Right renal pelvis (tissue), 4 donors: ENCODE measurements at places on chromosomes 16 and 17.

GRCh38 chr17:44585315-44585714 lies 28.0 kb downstream of the FZD2 start:
- no peak for DNase-seq

GRCh38 chr17:74417178-74418045 lies 14.5 kb upstream of the GPRC5C start:
- no peak for DNase-seq

DNA sequence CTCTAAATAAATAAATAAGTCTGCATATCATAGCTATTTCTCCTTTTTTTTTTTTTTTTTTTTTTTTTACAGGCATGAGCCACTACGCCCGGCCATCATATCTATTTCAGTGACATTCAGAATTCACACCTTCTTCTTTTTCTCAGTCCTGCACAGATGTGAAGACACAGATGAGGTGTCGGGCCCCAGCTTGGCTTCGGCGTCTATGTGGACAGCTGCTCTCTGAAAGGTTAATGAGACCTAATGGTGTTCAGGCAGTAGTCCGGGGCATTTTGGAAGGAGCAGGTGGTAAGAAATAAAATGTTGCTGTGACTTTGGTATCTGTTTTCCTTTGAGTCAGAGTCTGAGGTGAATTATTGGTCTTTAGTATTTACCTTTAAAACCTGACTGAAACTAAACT lies 23.6 kb downstream of the TANGO6 start:
- DNase-seq = no peak

GRCh38 chr17:29596811-29597210 lies 3.9 kb downstream of the ANKRD13B start:
- DNase-seq = no peak

GRCh38 chr17:78337244-78338109 lies 22.4 kb downstream of the SOCS3 start:
- DNase-seq = no peak

DNA sequence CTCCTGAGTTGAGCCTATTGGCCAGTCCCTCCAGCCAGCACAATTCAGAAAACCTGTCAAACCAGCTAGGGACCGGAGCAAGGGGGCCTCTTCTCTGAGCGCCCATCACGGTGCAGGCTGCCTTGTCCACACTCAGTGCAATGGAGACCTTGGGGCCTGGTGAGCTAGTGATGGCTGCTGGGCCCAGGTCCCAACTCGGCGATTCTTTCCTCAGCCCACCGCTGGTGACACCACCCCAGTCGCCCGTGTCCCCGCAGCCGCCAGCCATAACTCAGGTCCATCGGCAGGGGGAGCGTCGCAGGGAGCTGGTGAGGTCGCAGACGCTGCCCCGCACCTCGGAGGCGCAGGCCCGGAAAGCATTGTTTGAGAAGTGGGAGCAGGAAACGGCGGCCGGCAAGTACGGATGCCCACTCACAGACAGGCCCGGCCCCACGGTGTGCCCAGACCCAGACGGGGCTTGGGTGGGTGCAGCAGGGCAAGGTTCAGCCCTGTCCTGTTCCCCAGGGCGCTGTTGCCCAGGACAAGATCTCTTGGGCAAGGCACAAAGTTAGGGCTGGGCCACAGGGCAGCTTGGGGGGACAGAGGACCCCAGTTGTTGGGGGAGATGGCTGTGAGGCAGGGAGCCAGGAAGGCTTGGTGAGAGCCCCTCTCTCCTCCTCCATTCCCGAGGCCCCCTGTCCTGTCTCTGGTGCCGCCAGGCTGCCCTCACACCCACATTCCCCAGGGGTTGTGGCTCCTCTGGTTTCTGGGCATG lies 10.8 kb downstream of the SMTNL2 start:
- no peak for DNase-seq
